ENCODE measurements at places on chromosomes 5 and 9.
A peak's percentile ranks its signal among the peaks of the same experiment; 100 is the strongest.

GRCh38 chr9:35920051-35920620, 10.8 kb downstream of the SPAAR start:
- DNase-seq = no peak

DNA sequence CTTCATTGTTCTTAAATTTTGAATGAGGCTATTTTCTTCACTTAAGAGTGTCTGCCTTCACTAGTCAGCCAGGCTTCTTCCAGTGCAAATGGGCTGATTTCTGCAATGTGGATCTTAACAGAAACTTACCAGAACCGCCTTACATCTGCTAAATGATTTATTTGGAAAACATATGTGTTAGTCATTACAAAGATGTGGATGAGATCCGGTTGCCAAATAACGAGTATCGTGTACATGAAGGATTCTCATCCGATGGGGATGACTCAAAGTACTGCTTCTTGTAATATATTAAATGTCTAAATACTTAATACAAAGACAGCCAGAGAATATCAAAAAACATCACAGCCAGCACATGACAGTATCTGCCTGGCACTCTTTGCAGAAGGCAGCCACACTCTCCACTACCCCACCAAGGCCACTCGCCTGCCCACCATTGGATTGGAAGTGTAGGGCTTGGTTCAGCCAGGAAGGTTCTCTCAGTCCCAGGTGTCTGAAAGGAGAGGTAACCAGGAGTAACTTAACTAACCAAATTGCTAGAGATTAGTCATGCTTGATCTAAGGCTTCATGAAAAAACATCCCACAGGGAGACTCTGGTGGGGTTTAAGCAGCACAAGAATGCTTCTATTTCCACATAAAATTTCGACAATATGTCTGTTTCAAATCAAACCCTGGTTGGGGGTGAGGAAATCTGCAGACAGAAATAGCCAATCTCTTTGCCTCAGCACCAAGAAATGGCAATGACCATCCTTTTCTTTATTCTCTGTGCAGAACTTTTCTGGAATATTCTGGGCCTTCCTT, 174.8 kb downstream of the GADD45G start:
- no peak for DNase-seq

- DNase-seq = no peak
Measured at GRCh38 chr9:4820168-4820567, 27.4 kb downstream of the RCL1 start.

- peak; percentile 14 for DNase-seq
Measured at GRCh38 chr5:168291342-168291963, at the start of gene WWC1. TSS of gene WWC1 (plus strand) at chr5:168291645. CDS start at chr5:168292153, 508 bp downstream.

GRCh38 chr5:172979778-172980177, 3.8 kb upstream of the ATP6V0E1 start:
- DNase-seq = no peak

DNA sequence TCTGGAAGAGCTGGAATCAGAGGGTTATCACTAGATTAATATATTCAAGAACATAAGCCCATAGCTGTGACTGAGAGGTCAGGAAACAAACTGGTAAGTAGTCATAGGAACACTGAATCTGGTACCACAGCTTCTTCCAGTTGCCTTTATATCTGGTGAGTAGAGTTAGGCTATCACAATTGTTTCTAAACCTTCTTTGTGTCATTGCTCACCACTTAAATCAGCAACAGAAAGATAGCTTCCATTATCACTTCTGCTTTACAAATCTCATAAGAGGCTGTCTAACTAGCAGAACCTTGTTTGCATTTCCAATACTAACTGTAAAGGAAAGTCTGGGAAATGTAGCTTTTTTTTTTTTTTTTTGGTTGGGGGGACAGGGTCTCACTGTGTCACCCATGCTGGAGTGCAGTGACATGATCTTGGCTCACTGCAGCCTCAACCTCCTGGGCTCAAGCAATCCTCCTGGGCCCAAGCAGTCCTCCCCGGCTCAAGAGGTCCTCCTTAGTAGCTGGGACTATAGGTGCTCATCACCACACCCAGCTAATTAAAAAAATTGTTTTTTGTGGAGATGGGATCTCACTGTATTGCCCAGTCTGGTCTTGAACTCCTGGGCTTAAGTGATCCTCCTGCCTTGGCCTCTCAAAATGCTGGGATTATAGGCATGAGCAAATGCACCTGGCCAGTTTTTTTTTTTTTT, 22.0 kb downstream of the CDC42SE2 start:
- no peak for DNase-seq

GRCh38 chr9:33480976-33481375, 7.3 kb upstream of the NOL6 start:
- no peak for DNase-seq

GRCh38 chr5:107284822-107285525, 385.8 kb downstream of the EFNA5 start:
- DNase-seq = no peak

DNA sequence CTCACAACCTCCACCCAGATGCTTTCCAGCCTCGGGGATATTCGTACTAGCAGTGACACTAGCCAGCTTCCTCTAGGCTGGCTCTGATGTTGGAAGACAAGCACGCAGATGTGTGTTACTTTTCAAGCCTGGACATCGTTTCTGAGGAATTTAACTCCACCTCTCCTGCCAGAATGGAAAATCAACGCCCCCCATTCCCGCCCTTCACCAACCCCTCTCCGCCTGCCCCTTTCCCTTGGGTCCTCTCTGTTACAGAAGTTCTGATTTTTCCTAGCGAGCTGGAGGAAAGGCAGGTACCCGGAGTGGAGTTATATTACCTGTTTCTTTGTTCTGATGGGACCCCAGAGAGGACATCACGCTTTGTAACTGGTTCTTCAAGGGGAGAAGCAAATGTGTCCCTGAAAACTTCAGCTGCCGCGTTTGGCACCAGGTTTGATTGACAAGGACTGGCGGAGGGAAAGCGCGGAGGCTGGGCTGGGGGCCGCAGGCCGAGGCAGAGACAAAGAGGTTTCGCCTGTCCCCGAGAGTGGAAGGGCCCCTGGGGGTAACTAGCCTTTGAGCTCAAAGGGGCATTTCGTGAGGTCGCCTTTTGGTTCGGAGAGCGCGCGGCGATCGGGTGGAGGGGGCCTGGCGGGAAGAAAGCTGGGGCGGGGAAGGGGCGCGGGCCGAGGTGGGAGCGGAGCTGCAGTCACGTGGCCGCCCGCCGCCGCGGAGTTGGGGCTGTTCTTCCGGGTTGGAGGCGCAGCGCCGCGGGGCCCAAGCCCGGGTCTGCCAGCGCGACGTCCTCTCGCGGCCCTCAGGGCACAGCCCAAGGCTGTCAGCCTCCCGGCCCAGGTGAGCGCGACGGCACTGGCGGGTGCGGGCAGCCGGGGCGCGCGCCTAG, at the start of gene NNT:
NNT (plus strand) TSS at position 720 of the 883 bp plus-strand sequence. CDS start 6,016 bp downstream, outside the sequence.
- DNase-seq = peak; percentile 4

DNA sequence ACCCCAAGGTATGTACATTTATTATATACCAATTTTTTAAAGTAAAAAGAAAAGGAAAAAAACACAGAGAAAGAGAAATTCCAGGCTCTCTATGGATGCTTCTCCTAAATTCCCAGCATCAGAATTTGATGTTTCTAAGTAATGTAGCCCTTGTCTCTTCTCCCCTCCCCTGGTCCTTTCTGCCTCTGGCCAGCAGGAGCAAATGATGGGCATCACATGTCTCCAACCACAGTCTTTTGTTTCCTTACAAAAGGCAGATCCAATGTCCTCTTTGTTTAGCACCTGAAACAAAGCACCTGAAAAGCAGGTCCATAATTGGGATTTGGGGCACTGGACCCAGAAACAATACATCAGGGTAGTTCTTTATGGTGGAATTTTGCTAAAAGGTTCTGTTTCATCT, 50.4 kb upstream of the APC start:
- no peak for DNase-seq

DNA sequence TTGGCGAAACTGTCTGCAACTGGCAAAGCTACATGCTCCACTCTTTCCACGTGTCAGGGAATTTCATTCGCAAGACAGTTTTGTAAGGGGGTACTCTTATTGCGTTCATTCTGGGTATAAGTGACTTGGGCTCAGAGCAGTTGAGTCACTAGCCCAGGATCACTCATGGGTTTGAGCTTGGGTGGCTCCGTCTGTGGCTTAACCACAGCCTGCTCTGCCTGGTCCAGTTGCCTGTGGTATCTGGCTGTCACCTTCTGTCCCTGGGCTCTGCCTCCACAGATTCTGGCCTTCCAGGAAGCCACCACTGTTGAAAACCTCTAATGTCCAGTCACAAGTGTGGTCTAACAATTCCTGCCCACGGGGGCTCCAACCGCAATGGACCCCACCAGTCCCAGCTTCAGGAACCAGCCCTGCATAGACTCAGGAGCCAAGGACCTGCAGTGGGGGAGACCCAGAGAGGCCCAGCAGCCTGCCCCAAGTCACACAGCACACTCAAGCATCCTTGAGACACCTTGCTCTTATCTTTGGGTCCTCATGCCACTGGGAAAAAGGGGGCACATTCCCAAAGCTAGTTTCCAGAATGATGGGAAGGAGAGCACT, 10.4 kb downstream of the KIF12 start:
- DNase-seq = no peak

- DNase-seq = no peak
Measured at GRCh38 chr9:91963711-91964240, 13.7 kb upstream of the ROR2 start.

- no peak for DNase-seq
Measured at GRCh38 chr9:88303721-88304451, 84.4 kb upstream of the SPIN1 start.

DNA sequence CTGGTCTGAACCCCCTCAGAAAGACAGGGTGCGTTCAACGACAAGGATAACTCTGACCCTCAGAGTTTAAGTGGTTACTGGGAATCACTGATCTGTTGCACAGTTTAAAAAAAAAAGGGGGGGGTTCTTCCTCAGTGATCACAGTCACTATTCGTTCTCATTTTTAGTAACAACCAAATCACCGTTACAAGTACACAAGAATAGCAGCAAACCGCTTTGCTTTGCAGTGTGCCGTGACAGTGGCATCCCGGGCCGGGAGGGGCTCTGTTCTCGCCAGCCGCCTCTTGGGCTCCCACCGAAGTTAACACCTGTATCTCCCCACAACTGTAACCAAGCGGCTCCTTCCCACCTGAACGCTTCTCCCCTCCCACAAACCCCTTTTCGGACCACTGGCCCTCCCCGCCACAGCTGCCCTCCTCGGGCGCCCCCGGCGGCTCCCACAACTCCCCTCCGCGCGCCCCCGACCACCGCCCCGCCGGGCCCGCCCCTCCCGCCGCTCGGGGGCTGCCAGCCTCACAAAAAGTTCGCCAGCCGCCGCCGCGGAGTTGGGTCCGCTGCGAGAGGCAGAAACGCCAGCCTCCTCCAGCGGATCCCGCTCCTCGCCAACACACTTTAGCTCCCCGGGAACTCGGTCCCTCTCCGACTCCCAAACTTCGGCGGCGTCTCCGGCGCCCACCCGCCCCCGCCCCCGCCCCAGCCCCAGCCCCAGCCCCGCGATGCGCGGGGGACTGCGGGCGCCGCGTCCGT, 1.2 kb downstream of the SSBP2 start:
- no peak for DNase-seq

DNA sequence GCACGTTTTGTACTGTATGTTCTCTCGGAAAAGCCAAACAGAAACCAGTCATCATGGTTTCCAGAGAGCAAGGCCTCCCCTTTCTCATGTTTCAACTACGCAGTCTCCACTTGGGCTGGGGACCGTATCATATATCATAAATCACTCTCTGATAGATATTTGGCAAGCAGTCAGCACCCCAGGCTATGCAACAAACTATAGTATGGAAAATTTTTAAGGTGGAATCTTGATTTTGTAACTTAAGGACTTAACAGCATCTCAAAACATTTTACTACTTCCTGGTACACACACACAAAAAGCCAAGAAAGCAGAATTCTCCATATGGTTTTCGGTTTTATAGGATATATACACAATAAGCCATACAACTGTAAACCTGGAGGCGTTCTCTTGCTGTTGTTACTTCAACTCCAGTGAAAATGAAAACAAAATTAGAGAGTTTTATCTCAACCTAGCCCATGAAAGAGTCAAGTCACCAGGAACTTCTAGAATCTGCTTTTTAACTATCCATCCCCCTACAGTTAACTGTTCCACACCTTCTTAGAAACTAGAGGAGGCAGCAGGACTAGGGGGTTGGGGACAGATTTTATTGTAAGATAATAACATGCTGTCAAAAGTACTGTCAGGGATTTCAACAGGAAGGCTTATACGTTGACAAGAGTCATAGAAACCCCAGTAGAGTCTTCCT, 283.4 kb downstream of the NFIB start:
- peak; percentile 65 for DNase-seq

- no peak for DNase-seq
Measured at GRCh38 chr5:45800331-45800730, 104.2 kb upstream of the HCN1 start.

GRCh38 chr5:142183561-142183960, 75.0 kb downstream of the NDFIP1 start:
- no peak for DNase-seq

GRCh38 chr5:141960018-141960417, 2.0 kb upstream of the PCDH12 start:
- DNase-seq = no peak

- no peak for DNase-seq
Measured at GRCh38 chr5:9467199-9468059, 78.4 kb downstream of the SEMA5A start.

DNA sequence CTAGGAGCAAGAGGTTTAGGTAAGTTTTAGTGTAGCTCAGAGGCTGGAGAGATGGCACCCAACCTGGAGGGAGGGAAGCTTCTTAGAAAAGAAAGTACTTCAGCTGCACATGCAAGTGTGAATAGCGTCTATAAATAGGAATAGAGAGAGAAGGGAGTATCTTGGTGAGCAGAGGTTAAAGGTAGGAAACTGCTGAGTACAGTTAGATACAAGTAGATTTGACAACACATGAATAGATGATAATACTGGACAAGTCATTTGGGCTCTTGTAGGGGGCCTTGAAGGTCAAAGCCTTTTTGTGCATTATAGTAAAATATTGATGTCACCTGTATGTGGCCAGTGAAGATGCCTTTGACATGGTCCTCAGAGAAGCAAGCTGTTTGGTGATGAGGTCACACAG, 34.2 kb downstream of the ANP32B start:
- DNase-seq = no peak
